D721Med (cell line): ENCODE measurements at places on chromosomes 1 and 21.

GRCh38 chr21:44923480-44924084 lies 2.9 kb upstream of the ITGB2 start:
- DNase-seq, result no peak

DNA sequence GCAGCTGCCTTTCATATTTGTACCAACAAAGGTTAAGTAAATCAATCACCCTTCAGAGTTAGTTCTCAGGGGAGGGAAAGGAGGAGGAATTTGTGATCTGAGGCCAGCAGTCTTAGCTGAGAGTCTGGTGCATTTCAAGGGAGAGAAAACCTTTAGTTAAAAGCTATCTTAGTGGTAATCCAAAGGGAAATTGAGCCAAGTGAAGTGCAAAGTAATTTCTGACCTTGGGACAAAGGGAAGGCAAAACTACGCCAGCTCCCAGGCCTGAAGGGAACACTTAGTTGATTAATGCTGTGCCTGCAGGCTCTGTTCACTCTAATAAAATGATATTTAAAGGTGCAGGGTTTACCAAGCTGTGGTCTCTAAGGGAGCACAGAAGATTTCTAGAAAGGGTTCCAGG lies 23.1 kb upstream of the FMOD start:
- DNase-seq, result no peak

DNA sequence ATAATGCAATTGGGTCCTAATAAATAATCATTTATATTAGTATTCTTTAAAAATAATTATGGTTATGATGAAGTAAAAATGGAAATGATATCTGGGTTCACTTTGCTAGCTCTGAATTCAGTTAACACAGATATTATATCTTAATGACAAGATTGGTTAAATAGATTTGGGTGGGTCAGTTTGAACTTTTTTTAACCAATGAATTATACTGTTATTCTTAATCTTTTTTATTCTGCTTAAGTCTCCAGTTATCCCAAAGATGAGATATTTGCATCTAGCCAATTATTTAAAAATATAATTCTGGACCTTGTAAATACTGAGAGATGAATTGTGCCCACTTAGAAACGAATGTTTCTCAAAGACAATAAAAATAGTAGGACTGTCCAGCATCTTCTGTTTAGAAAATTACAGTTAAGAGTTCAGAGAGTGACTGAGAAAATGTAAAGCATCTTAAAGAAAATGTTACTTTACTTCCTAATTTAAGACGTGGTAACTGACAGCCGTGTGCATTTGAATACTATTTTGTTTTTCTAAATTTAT lies 345.2 kb downstream of the USP25 start:
- no peak for DNase-seq

GRCh38 chr1:94708811-94709210 lies 111.3 kb upstream of the SLC44A3 start:
- DNase-seq, result no peak

DNA sequence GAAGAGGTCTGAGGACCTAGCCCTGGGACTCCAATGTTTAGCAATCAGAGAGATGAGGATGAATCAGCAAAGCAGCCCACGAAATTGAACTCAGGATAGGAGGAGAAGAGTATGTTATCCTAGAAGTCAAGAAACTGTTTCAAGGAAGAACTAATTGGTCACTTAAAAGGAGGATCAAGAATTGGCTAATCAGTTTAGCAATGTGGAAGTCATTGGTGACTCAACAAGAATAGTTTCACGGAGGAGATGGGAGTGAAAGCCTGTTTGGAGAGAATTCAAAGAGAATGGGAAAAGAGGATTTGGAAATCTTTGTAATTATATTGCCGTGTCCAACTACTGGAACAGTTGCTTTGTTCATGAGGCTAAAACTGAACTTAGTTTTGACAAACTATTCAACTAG lies 7.4 kb downstream of the HMCN1 start:
- DNase-seq, result no peak

DNA sequence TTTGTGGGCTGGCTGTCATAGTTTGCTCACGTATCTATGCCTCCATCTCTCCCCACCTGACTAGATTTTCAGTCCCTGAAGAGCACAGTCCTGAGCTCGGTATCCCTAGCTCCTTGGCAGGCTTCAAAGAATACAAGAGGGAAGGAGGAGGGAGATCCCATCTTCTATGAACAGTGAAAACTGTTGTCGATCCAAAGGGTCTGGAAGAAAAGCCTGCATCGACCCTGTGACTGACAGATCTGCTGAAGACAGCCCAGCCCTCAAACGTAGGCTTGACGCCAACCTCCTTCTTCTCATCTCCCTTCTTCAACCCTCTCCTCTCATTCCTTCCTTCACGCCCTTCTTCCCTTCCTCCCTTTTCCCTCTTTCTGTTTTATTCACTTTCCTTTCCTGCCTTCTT lies 13.3 kb upstream of the ADORA1 start:
- DNase-seq, result no peak

DNA sequence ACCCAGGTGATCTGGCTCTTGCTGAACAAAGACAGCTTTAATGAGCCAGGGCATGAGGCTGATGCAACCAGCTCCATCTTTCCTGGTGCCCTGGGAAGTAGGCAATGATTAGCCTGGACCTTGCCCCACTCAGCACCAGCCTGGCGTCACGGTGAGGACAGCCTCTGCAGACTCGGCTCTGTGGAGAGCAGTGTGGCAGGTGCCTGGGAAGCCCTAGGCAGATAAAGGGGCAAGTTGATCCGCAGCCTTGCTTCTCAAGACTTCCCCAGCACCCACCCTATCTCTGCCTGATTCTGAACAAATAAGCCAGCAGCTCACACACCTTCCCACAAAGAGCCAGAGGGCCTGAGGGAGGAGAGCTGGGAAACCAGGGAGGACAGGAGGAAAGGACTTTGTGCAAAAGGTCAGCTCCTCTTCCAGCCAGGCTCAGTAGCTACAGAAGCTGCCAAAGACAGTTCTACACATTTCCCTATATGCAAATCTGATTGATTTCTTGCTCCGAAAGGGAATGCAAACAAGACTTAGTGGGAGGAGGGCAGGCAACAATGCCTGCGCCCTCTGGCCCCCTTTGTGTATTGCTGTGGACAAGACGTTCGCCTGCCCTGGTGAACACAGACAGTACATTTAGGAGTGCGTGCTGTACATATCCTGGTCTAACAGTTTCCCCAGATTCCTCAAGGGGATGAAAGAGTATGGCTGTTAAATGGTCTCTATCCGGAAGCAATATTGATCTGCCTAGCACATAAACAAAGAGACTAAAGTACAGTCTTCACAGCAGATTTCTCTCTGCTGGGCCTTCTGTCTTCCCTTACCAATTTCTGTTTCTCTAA lies 63.8 kb downstream of the BCAR3 start:
- no peak for DNase-seq

DNA sequence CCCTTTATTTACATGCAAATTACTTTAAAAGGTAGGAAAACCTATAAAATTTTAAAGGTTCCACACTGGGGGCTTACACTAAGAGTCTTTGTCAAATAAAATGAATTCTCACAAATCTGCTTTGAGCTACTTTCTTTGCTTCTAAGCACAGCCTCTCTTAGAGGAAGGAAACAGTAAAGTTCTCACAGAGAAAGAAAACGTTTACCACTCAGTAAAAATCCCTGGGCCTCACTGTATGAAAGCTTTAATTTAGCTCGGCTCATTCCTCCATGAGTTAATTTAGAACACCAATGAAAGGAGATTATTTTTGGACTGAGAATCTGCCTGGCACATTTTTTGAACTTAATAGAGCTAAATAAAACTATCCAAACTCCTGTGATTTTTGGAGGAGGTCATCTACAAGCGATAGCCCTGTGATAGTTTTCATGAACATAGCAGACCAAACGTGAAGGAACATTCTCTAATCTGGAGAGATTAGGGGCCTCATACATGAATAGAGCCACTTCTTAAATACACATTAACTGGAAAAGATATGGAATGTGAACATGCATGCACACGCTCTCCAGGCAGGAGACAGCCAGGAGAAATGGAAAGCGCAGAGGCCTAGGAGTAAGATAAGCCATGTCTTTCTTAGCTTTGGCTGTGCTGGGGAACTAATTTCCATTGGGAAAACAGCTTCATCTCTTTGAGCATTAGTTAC lies 32.8 kb downstream of the PRRX1 start:
- no peak for DNase-seq

- DNase-seq, result no peak
These were observed 37.6 kb downstream of the MRPL37 start for GRCh38 chr1:54237586-54237985.

DNA sequence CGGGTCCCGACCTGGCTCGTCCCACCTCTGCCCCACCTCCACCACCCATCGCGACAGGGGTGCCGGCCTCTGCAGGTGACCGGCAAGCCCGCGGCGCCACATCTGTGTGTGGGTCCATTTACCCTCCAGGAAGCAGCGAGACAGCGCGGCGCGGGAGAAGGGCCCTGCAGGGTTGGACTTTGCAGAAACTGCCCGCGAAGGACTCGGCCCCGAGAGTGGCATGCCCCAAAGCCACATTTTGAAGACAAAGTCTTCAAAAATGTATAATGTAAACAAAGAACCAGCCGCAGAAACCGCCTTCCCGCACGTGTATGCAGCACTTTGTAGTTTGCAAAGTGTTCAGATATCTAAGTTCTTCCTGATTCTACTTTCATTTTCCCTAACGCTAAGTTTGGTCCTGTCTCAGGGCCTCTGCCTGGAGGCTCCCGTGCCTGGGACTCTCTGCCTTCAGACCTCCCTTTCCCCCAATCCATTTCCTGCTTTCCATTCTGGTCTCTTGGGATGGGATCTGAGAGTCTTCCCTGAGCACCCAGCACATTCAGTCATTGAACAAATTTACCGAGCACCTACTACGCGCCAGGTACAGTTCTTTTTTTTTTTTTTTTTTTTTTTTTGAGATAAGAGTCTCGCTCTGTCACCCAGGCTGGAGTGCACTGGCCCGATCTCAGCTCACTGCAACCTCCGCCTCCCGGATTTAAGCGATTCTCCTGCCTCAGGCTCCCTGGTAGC lies 524 bp upstream of the TMCO4 start:
- DNase-seq, result no peak

DNA sequence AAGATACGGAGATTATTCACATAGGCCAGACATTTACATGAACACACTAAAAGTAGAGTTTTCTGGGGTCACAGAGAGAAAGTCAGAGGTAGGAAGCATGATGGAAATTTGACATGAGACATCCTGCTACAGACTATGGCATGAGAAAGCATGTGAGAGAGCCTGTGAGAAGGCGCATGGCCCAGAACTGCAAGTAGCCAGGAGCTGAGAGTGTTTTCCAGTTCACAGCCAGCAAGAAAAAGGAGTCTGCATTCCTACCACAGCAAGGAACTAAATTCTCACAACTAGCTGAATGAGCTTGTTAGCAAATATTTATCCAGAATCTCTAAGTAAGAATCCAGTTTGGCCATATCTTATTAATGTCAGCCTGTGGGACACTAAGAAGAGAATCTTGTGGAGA lies 673.3 kb downstream of the BRINP3 start:
- no peak for DNase-seq

DNA sequence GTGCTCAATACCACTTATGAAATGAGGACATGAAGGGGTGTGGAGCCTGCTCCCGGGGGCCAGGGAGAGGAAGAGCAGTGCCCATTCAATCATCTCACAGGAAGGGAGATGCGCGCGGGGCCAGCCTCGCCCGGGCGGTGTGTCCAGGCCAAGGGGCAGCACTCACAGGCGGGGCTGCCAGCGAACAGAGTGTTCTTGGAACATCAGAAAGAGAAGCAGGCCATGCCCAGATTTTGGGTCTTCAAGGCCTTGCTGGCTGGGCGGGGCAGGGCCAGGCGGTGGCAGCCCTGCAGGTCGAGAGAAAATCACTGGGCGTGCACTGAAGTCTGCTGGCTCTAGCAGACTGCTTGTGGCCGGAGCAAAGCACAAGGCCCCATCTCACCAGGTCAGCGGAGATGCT lies 168.6 kb downstream of the PRDM16 start:
- no peak for DNase-seq

DNA sequence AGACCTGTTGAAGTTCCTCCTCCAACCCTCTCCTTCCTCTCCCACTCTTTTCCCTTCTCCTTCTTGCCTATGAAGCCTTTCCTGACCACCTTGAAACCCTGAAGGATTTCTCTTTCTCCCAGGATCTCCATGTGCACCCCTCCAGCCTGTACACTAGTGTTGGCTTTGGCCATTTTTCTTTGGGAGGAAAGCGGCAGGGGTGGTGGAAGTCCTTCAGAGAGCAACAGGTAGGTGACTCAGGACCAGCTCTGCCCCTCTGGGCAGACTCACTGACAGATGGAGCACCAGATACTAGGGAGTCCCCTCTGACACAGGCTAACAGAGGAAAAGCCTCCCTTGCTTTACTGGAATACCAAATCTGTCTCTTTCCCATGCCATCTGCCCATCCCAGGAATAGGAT lies 4.6 kb downstream of the SLC26A9 start:
- no peak for DNase-seq

- DNase-seq, result no peak
These were observed 5.5 kb downstream of the EFNA3 start for GRCh38 chr1:155083865-155084721.

DNA sequence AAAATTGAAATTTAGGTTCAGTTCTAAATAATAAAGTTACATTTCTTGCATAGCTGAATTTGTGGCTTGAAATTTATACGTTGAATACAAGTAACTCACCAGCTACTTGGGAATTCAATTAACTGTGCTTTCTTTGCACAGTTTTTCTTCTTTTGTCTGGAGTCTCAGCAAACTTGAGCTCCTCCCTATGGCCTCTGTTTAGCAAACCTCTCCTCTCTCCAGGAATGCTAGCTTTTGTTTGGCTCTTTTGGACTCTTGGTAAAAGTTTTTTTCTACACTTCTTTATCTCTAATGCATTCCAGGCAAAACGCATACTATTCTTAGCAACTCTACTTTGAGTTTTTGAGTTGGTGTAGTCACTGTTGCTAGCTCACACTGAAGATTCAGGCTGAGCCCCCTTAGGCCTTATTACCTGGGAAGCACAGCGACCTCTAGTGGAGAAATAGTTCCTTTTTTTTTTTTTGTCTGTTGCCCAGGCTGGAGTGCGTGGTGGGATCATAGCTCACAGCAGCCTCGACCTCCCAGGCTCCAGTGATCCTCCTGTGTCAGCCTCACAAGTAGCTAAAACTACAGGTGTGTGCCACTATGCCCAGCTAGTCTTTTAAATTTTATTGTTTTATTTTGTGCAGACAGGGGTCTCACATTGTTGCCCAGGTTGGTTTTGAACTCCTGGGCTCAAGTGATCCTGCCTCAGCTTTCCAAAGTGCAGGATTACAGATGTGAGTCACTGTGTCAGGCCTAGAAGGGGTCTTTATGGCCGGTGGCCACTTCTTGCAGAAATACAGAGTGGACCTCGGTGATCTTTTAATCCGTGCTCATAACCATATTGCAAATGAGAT lies 61.7 kb downstream of the CASQ2 start:
- DNase-seq, result no peak

- DNase-seq, result no peak
These were observed 19.4 kb downstream of the TRIM67 start for GRCh38 chr1:231181271-231181670.

- no peak for DNase-seq
These were observed 45.3 kb downstream of the APCS start for GRCh38 chr1:159632922-159633321.

DNA sequence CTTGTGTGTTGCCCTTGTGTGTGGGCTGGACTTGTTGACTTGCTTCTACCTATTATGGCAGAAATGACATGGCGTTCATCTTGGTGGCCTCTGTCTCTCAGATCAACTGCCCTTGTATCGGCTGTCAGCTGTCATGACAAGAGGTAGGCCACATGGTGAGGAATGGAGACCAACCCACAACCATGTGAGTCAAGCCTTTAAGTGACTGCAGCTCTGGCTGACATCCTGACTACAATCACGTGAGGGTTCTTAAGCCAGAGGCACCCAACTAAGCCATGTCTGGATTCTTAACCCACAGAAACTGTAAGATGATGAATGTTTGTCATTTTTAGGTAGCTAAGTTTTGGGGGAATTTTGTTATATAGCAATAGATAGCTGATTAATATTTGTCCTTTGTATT lies 82.1 kb downstream of the KCND3 start:
- no peak for DNase-seq
